Ovary (tissue), 10 donors: ENCODE measurements at places on chromosomes 4 and X. TPM values are rescaled to one million over a fixed set of nuclear protein-coding genes. Genes with fewer than 3 reads are reported as not detected.

DNA sequence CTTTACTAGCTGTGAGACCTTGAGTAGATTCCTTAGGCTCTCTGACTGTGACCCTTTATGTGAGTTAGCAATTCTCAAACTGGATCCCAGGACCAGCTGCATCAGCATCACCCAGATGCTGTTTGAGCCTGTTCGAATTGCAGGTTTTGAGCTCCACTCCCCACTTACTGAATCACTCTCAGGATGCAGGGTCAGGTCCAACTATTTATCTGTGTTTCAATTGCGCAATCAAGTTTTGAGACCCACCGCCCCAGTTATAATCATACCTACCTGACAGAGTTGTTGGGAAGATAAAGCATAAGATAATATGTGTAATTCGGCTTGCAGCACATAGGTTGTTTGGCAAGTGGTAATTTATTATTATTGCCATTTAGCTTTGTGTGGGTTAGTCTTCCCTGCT is 155.8 kb upstream of the DGKK start:
- H3K36me3 ChIP-seq: no peaks in the 10 kb centered on the region
- H3K27me3 ChIP-seq: no peaks in the 10 kb centered on the region
- no peaks in the 10 kb centered on the region for H3K4me1 ChIP-seq
- no peak for DNase-seq

DNA sequence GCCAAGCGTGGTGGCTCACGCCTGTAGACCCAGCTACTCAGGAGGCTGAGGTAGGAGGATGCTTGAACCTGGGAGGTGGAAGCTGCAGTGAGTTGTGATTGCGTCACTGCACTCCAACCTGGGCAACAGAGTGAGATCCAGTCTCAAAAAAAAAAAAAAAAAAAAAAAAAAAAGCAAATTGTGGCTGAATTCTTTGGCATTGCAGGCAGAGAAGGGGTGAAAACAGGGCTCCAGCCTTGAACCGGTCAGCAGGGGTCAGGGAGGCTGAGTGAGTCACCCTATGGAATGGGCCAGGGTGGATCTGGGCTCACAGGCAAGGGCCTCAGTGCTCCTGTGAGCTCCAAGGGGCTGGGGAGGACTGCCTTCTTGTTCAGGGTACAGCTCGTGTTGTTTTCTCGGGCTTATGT is 13.2 kb upstream of the FAM3A start:
- H3K4me3 ChIP-seq: no peak overlapping the region
- peak; percentile 79 for DNase-seq
- no peaks in the 10 kb centered on the region for H3K36me3 ChIP-seq
- H3K4me1 ChIP-seq: no peaks in the 10 kb centered on the region
- H3K27me3 ChIP-seq: no peaks in the 10 kb centered on the region

Gene TRAM1L1
- total RNA-seq: 2.2 TPM

Gene AVPR2
- total RNA-seq: 0.47 TPM

GRCh38 chr4:117965622-117966021 is 68.7 kb upstream of the NDST3 start:
- no peaks in the 10 kb centered on the region for H3K27me3 ChIP-seq
- DNase-seq: no peak
- no peaks in the 10 kb centered on the region for H3K4me1 ChIP-seq

GRCh38 chr4:113673450-113673849 is 88.1 kb downstream of the CAMK2D start:
- H3K4me1 ChIP-seq: peaks cover 6% of the 10 kb centered on the region
- no peak for DNase-seq
- no peaks in the 10 kb centered on the region for H3K27me3 ChIP-seq
- H3K4me3 ChIP-seq: no peak overlapping the region
- no peak overlapping the region for H3K27ac ChIP-seq
- no peaks in the 10 kb centered on the region for H3K36me3 ChIP-seq

DNA sequence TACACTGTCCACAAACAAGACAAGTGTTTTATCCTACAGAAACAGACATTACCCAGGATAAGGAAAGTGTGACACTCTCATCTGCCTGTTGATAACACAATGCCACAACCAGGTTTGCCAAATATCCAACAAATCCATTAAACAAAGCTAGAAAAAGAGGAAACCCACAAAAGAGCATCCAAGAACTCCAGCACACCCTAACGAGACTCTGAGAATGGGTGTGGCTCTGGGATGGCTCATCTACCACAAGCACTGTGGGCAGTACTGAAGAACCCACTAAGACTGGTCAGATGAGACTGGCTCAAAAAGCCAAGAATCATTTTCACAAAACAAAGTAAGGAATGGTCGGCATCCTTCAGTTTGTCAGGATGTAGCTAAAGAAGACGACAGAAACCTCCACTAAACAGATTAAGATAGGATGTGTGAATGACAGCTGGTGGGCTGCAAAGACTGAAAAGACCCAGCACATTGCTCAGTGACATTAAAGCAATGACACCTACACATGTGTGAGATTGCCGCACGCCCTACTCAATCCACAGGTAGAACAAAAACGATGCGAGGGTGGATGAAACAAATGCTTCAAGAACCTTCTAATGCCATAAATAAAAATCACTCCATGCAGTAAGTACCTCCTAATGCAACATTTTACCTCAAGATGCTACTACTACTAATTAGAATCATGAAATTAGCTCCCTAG is 14.7 kb downstream of the ATP8A1 start:
- no peak for DNase-seq
- no peaks in the 10 kb centered on the region for H3K4me1 ChIP-seq
- no peaks in the 10 kb centered on the region for H3K36me3 ChIP-seq

Gene ARHGEF38
- 0.18 TPM for total RNA-seq

DNA sequence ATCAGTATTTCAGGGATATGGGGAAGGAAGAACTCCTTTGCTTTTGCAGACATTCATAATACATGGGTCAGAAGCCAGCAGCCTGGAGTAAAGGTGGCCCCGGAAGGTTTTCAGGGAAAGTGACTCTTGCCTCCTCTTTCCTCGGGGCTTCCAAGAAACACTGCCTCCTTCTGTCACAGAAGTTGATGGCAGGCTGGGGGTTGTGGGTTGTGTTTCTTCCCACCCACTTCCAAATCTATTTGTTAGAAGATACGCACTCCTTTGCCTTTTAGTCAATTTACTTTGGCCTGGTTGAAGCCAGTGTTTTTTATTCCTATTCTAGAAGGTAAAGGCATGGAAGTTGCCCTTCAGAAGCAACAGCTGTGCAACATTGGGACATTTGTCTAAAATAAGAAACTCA is 19.7 kb downstream of the KIT start:
- DNase-seq: no peak
- no peak overlapping the region for H3K4me3 ChIP-seq
- no peaks in the 10 kb centered on the region for H3K36me3 ChIP-seq
- H3K27ac ChIP-seq: no peak overlapping the region
- H3K27me3 ChIP-seq: no peaks in the 10 kb centered on the region

DNA sequence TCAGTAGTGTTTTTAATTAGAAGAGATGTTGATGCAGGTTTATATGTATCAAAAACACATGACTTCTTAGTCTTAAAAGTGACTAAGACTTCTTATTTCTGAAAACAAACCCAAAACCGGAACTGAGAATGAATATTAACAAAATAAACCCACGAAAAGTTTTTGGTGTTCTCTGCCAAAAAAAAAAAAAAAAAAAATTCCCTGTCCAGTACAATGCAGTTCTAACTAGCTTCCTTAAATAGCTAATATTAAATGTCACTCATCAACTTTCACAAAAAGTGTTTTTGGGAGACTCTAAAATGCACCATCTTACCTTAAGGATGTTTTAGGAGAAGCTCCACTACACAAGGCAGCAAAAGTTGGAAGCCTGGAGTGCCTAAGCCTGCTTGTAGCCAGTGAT is 2.0 kb downstream of the ANKRD37 start:
- no peaks in the 10 kb centered on the region for H3K36me3 ChIP-seq
- peaks cover 3% of the 10 kb centered on the region for H3K4me1 ChIP-seq
- DNase-seq: no peak
- H3K27me3 ChIP-seq: no peaks in the 10 kb centered on the region

Gene LNX1
- 1.5 TPM for total RNA-seq

Gene SEL1L3
- total RNA-seq: 5.2 TPM

DNA sequence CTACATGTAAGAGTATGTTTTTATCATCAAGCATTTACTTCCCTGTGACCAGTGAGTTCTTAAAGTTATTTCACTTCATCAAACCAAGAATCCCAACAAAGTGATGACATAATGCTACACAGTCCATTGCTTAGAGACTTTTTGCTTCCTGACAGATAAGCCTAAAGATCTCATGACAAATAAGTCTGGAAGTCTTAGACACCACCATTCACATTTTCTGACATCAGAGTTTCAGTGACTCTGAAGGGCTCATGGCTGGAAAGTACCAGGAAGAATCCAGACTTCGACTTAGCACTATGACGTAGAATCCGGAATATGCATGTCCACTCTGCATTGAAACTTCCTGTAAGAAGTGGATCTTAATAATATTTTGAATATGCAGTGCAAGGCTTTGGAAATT is 53.7 kb downstream of the CLDN22 start:
- DNase-seq: no peak
- H3K4me3 ChIP-seq: no peak overlapping the region
- no peaks in the 10 kb centered on the region for H3K4me1 ChIP-seq
- H3K27me3 ChIP-seq: no peaks in the 10 kb centered on the region
- no peak overlapping the region for H3K27ac ChIP-seq

GRCh38 chrX:63932006-63932405 is 147.0 kb upstream of the ARHGEF9 start:
- no peak overlapping the region for H3K4me3 ChIP-seq
- H3K27me3 ChIP-seq: no peaks in the 10 kb centered on the region
- no peak overlapping the region for H3K27ac ChIP-seq
- DNase-seq: no peak

DNA sequence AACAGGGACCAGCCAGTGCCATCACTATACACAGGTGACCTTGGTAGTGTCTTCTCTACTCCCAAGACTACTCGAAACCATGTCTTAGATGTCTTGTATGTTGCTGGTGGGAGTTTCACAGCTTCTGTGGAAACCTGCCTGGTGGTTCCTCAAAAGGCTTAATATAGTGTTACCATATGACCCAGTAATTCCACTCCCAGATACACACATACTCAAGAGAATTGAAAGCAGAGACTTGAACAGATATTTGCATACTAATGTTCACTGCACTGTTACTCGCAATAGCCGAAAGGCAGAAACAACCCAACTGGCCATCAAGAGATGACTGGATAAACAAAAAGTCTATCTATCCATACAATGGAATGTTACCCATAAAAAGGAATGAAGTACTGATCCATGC is 3.1 kb downstream of the TFDP3 start:
- no peak overlapping the region for H3K4me3 ChIP-seq
- H3K4me1 ChIP-seq: no peaks in the 10 kb centered on the region
- H3K36me3 ChIP-seq: no peaks in the 10 kb centered on the region
- no peak overlapping the region for H3K27ac ChIP-seq
- no peak for DNase-seq

Gene NR0B1
- 2.6 TPM for total RNA-seq

Gene KCND1
- total RNA-seq: 0.83 TPM

DNA sequence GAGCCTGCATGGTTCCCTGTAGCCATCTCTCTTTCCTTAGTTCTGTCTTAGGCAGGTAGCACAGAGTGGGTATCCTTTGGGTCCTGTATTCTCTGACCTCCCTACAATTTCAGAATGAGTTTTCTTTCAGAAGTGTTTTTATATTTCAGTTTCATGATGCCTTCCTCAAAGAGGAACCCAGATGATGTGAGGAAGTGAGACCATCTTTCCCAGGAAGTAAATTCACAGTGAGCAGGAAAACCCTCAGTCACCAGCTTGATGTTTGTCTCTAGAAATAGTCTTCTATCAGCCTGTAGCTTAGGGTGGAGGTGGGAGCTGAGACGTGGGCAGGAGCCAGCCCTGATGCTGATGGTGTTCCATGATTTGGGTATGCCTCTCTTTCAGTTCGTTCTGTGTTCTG is 16.9 kb downstream of the PLAC1 start:
- H3K36me3 ChIP-seq: no peaks in the 10 kb centered on the region
- DNase-seq: no peak
- no peak overlapping the region for H3K4me3 ChIP-seq
- no peaks in the 10 kb centered on the region for H3K4me1 ChIP-seq
- no peak overlapping the region for H3K27ac ChIP-seq

- H3K36me3 ChIP-seq: no peaks in the 10 kb centered on the region
- no peak for DNase-seq
- H3K27ac ChIP-seq: no peak overlapping the region
Observed at GRCh38 chr4:27318740-27319139, 458.1 kb downstream of the STIM2 start.

Gene TMPRSS11A
- total RNA-seq: not detected

- no peak overlapping the region for H3K27ac ChIP-seq
- H3K4me3 ChIP-seq: no peak overlapping the region
- H3K36me3 ChIP-seq: no peaks in the 10 kb centered on the region
Observed at GRCh38 chr4:35520059-35520458, 724.3 kb downstream of the ARAP2 start.

GRCh38 chrX:143486105-143486504 is 31.2 kb downstream of the SPANXN3 start:
- no peak overlapping the region for H3K27ac ChIP-seq
- H3K36me3 ChIP-seq: no peaks in the 10 kb centered on the region
- no peaks in the 10 kb centered on the region for H3K4me1 ChIP-seq
- H3K27me3 ChIP-seq: no peaks in the 10 kb centered on the region
- no peak overlapping the region for H3K4me3 ChIP-seq

Gene XPNPEP2
- 0.28 TPM for total RNA-seq

DNA sequence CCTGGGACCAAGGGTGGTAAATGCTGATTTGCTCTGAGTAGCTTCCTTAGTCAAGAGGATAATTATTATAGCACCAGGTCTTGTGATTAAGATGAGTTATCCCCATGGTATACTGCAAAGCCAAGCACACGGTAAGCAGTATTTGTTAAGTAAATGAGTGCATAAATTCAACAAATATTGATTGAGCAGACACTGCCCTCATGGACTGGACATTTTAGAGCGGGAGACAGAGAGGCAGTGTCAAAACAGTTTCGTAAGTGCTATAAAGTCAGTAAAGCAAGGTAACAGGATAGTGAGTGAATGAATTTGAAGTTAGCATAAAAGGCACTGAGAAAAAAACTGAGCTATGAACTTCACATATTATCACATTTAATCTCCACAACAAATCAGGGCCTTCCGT is 13.9 kb downstream of the PHF8 start:
- DNase-seq: no peak
- no peaks in the 10 kb centered on the region for H3K27me3 ChIP-seq
- no peak overlapping the region for H3K27ac ChIP-seq
- H3K4me1 ChIP-seq: no peaks in the 10 kb centered on the region

Gene PSAPL1
- not detected for total RNA-seq

DNA sequence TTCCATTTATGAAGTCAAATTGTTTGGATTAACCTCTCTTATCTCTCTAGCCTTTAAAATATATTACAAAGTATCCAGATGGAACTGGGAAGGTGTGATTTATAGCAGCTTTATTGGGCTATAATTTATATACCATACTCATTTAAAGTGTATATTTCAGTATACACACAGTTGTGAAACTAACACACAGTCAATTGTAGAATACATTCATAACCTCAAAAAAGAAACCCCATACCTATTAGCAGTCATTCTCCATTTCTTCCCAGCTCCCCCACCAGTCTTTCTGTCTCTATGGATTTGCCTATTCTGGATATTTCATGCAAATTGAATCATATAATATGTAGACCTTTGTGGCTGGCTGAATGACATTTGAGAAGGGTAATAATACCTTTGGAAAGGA is 7.6 kb upstream of the NAP1L5 start:
- no peaks in the 10 kb centered on the region for H3K36me3 ChIP-seq
- no peaks in the 10 kb centered on the region for H3K4me1 ChIP-seq
- no peak overlapping the region for H3K27ac ChIP-seq
- no peaks in the 10 kb centered on the region for H3K27me3 ChIP-seq

GRCh38 chrX:19761554-19762295 is 125.7 kb downstream of the SH3KBP1 start:
- no peaks in the 10 kb centered on the region for H3K4me1 ChIP-seq
- no peaks in the 10 kb centered on the region for H3K27me3 ChIP-seq
- H3K4me3 ChIP-seq: no peak overlapping the region
- no peak for DNase-seq
- no peak overlapping the region for H3K27ac ChIP-seq
